ENCODE measurements at places on chromosomes 5 and 9. TPM values are rescaled to one million over a fixed set of nuclear protein-coding genes. Genes with fewer than 3 reads are reported as not detected.

The RPL37 gene
- total RNA-seq = 1,083 TPM

The ADAMTS2 gene
- total RNA-seq = 3.1 TPM

The ANKHD1 gene
- total RNA-seq = 81.9 TPM

The FBN2 gene
- total RNA-seq = 5.9 TPM

The PCSK5 gene
- 0.33 TPM for total RNA-seq

The NOXA1 gene
- 0.69 TPM for total RNA-seq

The DNM1 gene
- total RNA-seq = 0.69 TPM

The LHX3 gene
- total RNA-seq = not detected

The IFNB1 gene
- 0.69 TPM for total RNA-seq

The ECM2 gene
- not detected for total RNA-seq

The PAXX gene
- 12.0 TPM for total RNA-seq

The SECISBP2 gene
- total RNA-seq = 27.2 TPM

The GAPT gene
- not detected for total RNA-seq

The ZNF366 gene
- total RNA-seq = 0.33 TPM

The CDC20B gene
- not detected for total RNA-seq

The HRH2 gene
- total RNA-seq = 0.33 TPM

The SH3TC2 gene
- total RNA-seq = 22.0 TPM

The SYK gene
- 1.4 TPM for total RNA-seq

The NR2F1-AS1 gene
- total RNA-seq = 1.0 TPM

The ANXA2R gene
- total RNA-seq = 0.36 TPM

The IL9 gene
- not detected for total RNA-seq

The AFAP1L1 gene
- total RNA-seq = 15.0 TPM

The JAKMIP2 gene
- 1.9 TPM for total RNA-seq

The SV2C gene
- not detected for total RNA-seq

The FST gene
- 0.34 TPM for total RNA-seq

The NIPSNAP3A gene
- 31.3 TPM for total RNA-seq

The ANKRD18A gene
- under 0.01 TPM for total RNA-seq

The SAXO1 gene
- total RNA-seq = not detected

The CYFIP2 gene
- total RNA-seq = 8.4 TPM

The TAF11L8 gene
- not detected for total RNA-seq

The POU5F2 gene
- 1.0 TPM for total RNA-seq

The CLIC3 gene
- not detected for total RNA-seq

The IL13 gene
- 0.36 TPM for total RNA-seq

The PCA3 gene
- total RNA-seq = 0.15 TPM

The SLC6A19 gene
- total RNA-seq = not detected
